ENCODE measurements at places on chromosomes 5 and 9.

- DNase-seq, result no peak
Observed at GRCh38 chr5:65037831-65038815, 269.4 kb downstream of the CWC27 start.

DNA sequence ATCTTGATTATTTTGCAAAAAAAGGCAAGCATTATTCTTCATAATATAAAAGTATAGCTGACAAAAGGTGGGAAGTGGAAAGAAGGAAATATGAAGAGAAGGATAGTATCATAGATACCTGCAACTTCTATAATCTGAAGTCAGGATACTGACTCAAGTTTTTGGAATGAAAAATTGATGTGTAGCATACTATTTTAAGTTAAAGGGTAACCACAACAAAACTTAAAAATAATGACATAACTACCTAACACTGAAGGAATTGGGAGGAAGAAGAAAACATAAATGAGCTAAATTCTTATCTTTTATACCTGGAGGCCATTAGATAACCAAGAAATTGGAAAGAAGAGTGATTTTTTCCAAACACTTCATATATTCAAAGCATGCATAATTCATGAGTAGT, 51.8 kb upstream of the TLE1 start:
- no peak for DNase-seq

GRCh38 chr9:16048129-16048528, 495.3 kb downstream of the CCDC171 start:
- no peak for DNase-seq

DNA sequence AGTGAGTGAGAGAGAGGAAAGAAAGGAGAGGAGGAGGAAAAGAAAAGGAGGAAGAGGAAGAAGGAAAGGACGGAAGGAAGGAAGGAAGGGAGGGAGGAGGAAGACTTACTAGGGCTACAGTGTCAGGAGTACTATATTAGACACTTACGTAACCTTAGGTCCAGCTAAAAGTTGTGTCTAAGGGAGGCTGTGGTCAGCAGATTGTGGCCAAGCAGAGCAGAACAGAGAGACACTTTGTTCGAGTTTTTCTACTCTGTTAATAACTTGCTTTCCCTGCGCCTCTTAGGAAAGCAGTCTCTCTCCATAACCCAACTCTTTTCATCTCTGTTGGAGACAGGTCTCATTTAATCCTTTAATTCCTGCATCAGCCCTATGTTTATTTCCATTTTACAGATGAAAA, 138.9 kb downstream of the KCNN2 start:
- DNase-seq, result no peak

GRCh38 chr5:17412760-17413671, 85.0 kb upstream of the TAF11L2 start:
- no peak for DNase-seq

- peak; percentile 50 for DNase-seq
Observed at GRCh38 chr5:135246923-135247795, 151.9 kb downstream of the MACROH2A1 start.

DNA sequence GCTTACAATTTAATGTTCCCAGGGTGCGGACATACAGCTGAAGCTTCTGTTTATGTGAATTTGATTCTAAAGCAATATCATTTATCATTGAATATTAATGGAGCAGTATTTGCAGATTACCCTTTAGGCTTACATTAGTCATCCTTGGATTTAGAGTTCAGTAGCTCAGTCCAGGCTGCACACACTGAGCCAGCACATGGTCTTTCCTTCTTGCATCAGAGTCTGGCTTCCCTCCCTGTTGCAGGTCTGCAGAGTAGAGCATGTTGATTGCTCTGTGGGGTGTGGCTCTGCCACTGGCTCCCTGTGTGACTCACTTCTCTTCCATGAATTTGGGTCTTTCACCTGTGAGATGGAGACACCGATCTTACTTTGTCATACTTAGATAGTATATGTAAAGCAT, 36.8 kb downstream of the NSG2 start:
- no peak for DNase-seq

GRCh38 chr5:8773046-8773615, 772.7 kb downstream of the SEMA5A start:
- no peak for DNase-seq

DNA sequence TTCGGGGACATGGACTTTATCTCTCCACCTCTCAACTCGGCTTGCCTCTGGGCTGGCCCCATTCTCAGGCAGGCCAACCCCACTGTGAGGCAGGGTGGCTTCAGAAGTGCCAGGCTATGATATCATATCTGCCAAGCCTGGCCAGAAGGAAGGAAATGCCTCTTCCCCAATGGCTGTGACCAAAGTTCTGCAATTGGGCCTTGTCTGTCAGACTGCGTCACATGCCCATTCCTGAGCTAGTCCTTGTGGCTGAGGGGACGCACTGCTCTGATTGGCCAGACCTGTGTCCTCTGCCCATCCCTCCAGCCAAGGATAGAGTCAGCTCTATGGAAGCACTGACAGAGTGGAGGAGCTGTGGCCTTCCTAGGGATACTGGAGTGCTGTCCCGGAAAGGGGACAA, 11.9 kb downstream of the SMIM23 start:
- no peak for DNase-seq

- no peak for DNase-seq
Observed at GRCh38 chr9:70801181-70801829, 320.1 kb downstream of the TRPM3 start.

DNA sequence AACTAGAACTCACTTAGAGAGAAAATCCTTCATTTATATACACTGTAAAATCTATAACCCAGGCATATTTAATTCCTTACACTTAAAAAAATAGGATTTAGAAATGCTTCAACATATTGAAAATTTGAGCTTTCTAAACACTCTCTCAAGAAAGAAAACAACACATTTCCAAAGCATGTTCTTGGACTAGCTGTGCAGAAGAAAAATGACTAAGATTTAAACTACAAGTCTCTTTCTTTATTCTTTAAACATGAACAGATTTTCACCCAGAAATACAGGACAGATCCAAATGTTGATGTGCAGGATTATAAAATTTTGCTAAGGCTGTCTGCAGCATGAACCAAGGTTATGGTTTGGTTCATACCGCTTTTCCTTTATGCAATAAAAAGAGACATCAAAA, 77.7 kb upstream of the TUSC1 start:
- no peak for DNase-seq

DNA sequence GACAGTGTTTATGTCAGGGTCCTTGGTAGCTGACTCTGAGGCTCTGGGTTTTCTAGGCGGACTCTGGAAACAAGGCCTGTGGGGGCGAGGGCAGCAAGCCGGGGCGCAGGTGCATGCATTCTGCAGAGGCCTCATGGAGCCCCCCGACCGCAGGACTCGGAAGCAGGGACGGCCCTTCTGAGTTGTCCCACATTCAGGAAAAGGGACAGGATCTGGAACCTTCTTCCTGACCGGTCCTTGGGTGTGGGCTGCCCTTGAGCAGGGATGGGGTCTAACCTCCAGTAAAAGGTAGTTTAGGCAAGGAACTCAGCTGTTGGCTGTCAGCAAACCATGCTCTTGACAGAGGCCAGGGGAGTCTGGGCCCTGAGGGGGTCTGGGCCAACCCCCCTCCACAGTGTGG, 7.4 kb upstream of the COL5A1 start:
- DNase-seq, result no peak

DNA sequence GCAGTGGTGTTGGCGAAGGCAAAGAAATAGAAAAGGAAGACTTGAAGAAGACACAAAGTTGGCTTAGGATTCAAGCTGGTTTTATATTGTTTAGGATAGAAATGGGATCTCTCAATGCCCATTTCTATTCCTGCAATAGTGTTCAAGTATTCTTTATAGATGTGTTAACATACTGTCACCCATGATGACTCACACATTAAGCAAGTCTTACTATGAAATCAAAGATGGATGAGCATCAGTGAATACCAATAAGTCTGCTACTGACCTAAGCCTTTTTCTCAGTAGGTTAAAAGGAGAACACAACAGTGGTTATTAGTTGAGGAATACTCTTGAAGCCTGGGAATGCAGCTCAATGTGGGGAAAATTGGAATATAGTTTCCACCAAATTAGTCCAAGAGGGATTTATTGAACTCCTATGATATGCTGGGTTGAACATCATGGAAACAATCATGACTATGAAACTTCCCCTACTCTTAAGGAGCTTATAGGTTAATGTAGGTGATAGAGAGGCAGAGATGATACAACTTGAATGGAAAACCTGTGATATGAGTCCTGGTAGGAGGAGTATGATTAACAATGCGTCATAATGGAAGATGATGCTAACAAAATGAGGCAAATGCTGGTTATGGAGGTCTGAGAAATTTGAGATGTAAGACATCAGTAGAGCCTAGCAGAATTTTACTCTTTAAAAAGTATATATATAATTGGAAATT, 417.1 kb upstream of the DAP start:
- DNase-seq, result no peak

- DNase-seq, result no peak
Observed at GRCh38 chr9:32260151-32260862, 124.1 kb upstream of the ACO1 start.

GRCh38 chr5:162289489-162289888, 221.9 kb downstream of the GABRG2 start:
- DNase-seq, result no peak

GRCh38 chr5:50576686-50577256, 89.7 kb upstream of the PARP8 start:
- DNase-seq, result no peak

GRCh38 chr9:115134941-115135340, 17.0 kb upstream of the TNC start:
- no peak for DNase-seq

GRCh38 chr9:74245866-74246497, 251.2 kb upstream of the RORB start:
- no peak for DNase-seq

DNA sequence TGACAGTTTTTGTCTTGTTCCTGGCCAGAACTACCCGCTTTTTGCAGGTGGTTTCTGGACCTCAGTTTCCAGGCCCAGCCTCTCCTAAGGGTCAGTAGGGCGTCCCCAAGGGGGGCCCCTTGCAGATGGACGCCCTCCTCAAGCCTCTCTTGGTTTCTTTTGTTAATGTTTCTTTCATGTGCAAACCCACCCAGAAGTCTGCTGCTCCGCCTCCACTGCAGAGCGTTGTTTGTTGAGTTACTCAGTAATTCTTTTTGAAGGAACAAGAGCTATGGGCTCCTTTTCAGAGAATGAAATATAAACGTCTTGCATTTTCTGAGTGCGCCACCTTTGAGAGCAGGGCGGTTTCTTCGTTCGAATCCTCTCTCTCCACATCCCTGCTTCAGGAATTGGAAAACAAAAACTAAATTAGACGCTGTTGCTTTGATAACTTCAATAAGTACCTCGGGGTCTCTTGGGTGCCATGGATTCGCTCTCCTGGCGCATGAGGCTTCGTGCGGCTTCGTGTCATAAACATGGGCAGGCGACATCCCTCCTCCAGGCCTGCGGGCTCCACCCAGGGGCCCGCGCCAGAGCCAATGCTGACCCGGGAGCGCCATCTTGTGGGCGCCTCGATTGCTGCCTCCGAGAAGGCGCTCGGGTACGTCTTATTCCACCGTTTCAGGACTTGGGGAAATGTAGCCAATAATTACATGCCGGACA, 38.3 kb upstream of the CKMT2 start:
- peak; percentile 88 for DNase-seq

DNA sequence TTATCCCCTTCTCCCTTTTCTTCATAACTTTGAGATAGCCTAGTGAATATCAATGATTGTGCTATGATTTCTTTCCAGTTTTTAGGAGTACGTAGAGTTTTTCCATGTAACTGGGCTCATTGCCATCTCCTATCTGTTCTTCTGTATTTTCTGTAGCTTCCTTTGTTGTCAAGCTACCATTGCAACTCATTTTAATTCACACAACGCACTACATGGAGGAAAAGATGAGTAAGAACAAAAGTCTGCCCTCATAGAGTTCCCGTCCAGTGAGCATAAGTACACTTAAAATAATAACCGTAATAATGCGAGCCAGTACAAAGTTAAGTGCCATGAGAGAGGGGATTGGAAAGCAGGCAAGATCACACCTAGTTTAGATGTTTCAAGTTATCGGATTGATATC, 177.7 kb downstream of the PAM start:
- no peak for DNase-seq

GRCh38 chr9:81690251-81690851, 1.0 kb upstream of the TLE1 start:
- DNase-seq, result no peak

- no peak for DNase-seq
Observed at GRCh38 chr9:18799428-18799827, 233.6 kb downstream of the SAXO1 start.

GRCh38 chr9:89923174-89923573, 318.4 kb downstream of the GADD45G start:
- no peak for DNase-seq

- DNase-seq, result peak; percentile 10
Observed at GRCh38 chr5:122844136-122844909, 1.1 kb upstream of the SNX24 start.

- no peak for DNase-seq
Observed at GRCh38 chr9:122336866-122337555, 33.8 kb upstream of the PTGS1 start.

DNA sequence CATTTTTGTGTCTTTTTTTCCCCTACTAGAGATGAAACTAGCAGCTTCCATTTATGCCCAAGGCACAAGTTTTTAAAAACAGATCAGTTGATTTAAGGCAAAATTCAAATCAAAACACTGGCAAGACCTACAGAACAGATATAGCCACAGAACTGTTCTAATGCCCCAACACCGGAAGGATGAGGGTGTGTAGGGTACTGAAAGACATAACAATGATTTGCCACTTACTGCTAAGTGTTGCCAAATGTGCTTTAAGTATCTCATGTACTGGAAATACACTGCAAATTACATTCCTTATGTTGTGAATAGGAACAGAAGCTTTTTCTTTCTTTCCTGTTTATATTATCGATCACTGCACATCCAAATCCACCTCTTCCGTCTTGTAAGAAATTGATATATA, 189.0 kb downstream of the CETN3 start:
- DNase-seq, result no peak

- peak; percentile 24 for DNase-seq
Observed at GRCh38 chr5:143341807-143342570, 61.5 kb downstream of the NR3C1 start.

DNA sequence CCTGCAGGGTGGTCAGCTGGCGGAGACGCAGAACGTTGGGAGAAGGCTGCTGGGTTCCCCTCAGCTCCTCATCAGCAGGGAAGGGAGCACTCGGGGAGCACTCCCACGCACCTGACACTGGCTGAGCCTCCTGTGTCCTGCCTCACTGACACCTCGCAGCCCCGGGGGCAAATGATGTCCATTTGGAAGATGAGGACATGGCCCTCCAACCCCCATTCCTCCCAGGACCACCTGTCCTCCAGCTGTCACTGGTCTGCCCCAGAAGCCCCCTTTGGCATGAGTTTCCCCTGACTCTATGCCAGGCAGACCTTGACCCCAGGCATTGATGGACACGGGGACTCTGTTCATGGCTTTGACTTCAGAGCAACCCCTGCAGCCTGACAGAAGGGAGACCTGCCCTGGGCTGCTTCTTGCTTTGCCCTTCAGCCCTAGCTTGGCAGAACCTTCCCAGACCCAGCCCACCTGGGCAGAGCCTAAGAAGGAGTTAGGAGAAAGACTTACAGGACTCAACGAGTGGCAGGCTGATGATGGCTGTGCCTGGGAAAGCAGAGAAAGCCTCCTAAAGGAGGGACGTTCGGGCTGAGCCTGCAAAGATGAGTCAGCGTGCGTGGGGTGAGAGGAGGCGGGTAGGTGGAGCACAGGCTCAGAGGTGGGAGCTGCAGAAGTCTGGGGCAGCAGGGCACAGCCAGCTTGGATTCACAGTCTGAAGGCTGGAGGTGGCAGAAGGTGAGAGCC, 90.6 kb downstream of the LMX1B start:
- DNase-seq, result peak; percentile 60

- no peak for DNase-seq
Observed at GRCh38 chr9:114759512-114760341, 46.1 kb downstream of the TNFSF15 start.

All from activated T-cell treated with anti-CD3 and anti-CD28 coated beads, Interleukin-2, amount 50 U/mL, for 72 hours (primary cell).